ENCODE measurements at places on chromosomes 11 and 22.

- DNase-seq, result no peak
Observed at GRCh38 chr11:108587109-108587508, 6.5 kb downstream of the EXPH5 start.

- no peak for DNase-seq
Observed at GRCh38 chr11:86735451-86736290, 63.3 kb upstream of the ME3 start.

DNA sequence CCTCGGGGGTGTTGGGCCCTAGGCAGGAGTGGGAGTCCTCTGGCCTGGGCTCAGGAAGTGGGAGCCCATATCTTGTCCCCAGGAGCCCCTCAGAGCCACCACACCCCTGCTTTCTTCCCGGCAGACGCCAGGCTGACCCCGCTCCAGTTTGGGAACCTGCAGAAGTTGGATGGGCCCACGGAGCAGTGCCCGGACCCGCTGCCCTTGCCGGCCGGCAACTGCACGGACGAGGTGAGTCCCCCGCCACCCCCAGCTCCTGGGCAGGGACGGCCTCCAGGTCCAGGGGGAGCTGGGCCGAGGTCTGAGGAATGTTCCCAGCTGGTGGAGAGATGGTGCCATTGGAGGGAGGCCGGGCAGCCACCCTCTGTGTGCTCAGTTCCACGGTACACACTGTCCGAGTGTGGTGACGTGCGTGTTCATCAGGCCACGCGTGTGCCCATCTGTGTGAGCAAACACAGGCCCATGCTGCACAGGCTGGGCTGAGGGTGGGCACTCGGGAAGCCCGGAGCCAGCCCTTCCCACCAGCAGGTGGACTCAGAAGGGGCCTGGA lies 4.8 kb downstream of the MUC5B start:
- DNase-seq, result no peak

DNA sequence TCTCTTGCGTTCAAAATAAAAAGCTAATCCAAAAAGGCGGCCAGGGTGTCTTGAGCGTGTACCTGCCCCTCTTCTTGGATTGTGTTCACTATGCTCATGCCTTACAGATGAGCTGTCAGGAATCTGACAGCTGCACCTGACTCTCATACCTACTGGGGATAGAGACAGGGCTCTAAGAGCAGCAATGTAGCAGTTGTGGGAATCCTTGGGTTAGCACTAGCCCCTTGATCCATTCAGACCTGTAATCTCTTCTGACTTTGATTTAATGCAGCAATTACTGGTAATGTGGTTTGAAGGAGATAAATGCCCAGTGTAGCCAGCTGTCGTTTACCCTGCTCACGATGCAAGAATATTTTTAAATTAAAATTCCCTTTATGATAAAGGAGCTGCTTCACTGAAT lies 145.8 kb downstream of the APOL5 start:
- no peak for DNase-seq

DNA sequence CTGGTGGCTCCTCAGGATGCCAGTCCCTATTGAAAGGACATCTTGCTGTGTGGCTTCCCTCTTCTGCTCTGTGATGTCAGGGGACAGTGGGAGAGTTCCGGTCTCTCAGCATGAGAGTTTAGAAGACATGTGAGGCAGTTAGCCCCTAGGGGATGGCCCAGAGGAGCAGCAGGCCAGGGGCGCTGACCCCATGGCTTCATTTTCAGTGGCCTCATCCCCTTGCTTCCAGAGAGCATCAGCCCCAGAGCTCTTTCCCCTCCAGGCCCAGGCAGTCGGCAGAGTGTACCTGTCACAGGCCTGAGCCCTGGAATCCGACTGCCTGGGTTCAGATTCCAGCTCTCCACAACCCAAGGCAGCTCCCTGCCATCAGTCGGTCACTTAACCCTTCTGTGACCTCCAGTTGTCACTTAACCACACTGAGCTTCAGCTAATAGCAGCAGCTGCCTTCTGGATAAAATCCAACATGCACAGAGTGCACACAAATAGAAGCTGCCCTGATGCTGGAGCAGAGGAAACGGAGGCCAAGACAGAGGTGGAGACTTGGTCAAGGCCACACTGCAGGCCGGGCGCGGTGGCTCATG lies 14.1 kb upstream of the LRRC10B start:
- no peak for DNase-seq

- no peak for DNase-seq
Observed at GRCh38 chr11:78080084-78080817, 589 bp upstream of the NDUFC2 start.

Data from CD4-positive, alpha-beta T cell treated with Interleukin-4 for 1 hour (primary cell).